Tibial artery (tissue), 4 donors: ENCODE measurements at places on chromosomes 1 and 21.
A peak's percentile ranks its signal among the peaks of the same experiment; 100 is the strongest.

GRCh38 chr1:234842726-234843641 is 233.0 kb upstream of the IRF2BP2 start:
- H3K27ac ChIP-seq, result no peak overlapping the region
- no peaks in the 10 kb centered on the region for H3K4me1 ChIP-seq
- H3K27me3 ChIP-seq, result no peaks in the 10 kb centered on the region
- DNase-seq, result no peak
- H3K4me3 ChIP-seq, result no peak overlapping the region
- no peaks in the 10 kb centered on the region for H3K36me3 ChIP-seq

DNA sequence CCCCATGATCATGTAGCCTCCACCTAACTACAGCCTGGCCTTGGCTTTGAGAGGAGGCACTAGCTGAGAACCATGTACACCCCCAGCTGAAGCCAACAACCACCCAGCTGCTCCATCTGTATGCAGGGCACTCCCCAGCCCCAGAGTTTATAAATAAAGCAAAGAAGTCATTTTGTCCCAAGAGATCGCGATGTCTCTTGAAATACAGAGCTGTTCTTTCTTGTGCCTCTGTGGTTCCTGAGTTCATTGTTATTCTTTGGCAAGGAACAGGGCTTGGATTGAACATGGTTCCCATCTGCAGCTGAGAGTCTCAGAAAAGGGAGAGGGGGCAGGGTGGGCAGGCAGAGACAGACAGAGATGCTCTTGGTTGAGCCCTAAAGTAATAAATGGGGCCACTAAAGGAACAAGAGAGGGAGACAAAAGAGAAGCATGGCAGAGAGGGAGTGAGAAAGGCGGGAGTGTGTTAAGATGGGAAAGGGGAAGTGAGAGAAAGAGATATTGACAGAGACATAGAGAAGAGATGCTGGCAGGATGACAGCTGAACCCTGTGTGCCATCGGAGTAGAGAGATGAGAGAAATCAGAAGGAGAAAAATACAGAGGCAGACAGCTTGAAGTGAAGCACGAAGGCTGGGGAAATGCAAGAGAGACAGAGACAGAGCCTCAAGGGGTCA is 63.3 kb downstream of the TNR start:
- H3K4me3 ChIP-seq, result no peak overlapping the region
- no peaks in the 10 kb centered on the region for H3K4me1 ChIP-seq
- no peaks in the 10 kb centered on the region for H3K36me3 ChIP-seq
- H3K27ac ChIP-seq, result no peak overlapping the region

GRCh38 chr1:152018537-152018936 is 18.3 kb downstream of the S100A11 start:
- H3K36me3 ChIP-seq, result no peaks in the 10 kb centered on the region
- no peak for DNase-seq
- no peak overlapping the region for H3K27ac ChIP-seq
- H3K27me3 ChIP-seq, result no peaks in the 10 kb centered on the region
- no peaks in the 10 kb centered on the region for H3K4me1 ChIP-seq

DNA sequence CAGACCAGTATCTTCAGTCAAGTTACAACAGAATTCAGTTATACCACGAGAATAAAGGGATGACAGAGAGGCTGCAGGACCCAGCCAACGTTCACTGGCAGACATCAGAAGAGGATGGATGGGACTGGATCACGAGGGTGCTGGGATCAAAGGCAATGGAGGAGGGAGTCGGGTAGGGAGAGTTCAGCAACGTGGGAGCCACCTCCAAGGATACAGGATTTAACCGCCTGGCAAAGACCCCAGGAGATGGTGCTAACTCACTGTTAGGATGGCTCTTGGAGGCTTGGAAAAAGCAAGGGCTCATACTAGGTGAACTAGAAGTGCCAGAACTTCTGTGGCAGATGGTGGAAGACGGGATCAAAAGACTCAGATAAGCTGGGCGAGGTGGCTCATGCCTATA is 99.1 kb upstream of the DISP3 start:
- no peaks in the 10 kb centered on the region for H3K4me1 ChIP-seq
- DNase-seq, result no peak

DNA sequence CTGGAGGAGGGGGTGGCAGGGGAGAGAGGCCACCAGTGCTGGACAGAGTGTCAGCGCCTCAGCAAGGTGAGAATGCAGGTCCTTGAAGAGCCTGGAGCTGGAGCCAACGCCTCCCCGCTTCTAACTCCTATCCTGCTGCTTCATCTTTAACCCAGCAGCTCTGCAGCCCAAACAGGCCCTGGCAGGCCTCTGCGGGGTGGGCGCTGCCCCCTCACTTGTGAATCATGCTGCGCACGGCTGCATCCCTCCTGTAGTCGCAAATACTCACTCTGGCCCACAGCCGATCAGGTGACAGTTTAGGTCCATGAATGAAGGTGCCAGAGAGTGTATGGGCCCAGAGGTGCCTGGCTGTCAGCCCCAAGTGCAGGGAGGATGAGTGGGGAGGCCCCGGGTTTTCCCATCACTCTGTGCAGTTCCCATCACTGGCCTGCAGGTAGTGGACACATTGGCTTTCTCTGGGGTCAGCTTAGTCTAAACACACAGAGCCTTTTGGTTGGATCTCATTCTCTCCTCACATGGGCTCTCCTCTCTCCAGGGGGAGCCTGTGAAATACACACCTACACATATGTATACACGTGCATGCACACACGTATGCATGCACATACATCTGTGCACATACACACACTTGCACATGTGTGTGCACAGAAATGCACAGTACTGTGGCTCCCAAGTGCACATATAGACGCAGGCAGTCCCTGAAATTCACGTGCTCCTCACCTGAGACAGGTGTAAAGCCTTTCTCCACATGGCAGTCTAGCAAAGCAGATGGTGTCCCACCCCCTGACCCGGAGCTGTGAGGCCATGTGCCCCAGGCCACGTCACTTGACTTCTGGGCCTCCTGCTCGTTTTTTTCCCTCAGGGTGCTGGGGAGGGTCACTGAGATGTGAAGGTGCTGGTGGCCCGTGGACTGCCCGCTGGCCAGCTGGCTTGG is 52.0 kb downstream of the TRIM11 start:
- no peaks in the 10 kb centered on the region for H3K4me1 ChIP-seq
- no peak for DNase-seq
- H3K27ac ChIP-seq, result no peak overlapping the region
- no peak overlapping the region for H3K4me3 ChIP-seq

- H3K27ac ChIP-seq, result peak overlapping the region; percentile 96
- DNase-seq, result no peak
- H3K36me3 ChIP-seq, result no peaks in the 10 kb centered on the region
- H3K4me1 ChIP-seq, result peaks cover 6% of the 10 kb centered on the region
- H3K4me3 ChIP-seq, result peak overlapping the region; percentile 72
- H3K27me3 ChIP-seq, result peaks cover under 1% of the 10 kb centered on the region
Observed at GRCh38 chr1:154324241-154324640, 1.1 kb upstream of the ATP8B2 start.

DNA sequence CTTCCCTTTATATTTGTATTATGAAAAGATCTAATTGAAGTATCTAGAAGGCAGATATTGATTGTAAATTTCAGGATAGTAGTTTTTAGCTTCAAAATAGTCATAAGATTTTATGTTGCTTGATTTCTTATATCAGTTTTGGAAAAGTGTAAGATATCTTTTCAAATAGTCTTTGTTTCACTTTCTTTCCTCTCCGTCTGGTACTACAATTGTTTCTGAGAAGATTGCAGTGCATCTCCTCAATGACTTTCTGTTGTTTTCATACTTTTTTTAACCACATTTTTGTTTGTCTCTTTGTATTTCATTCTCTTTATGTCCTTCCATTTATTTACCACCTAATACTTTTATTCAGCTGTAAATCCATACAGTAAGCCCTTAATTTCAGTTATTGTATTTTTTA is 964.6 kb upstream of the B3GALT2 start:
- DNase-seq, result no peak
- no peak overlapping the region for H3K4me3 ChIP-seq
- H3K27me3 ChIP-seq, result no peaks in the 10 kb centered on the region
- no peaks in the 10 kb centered on the region for H3K4me1 ChIP-seq
- H3K27ac ChIP-seq, result no peak overlapping the region
- no peaks in the 10 kb centered on the region for H3K36me3 ChIP-seq

- H3K27me3 ChIP-seq, result no peaks in the 10 kb centered on the region
- H3K4me3 ChIP-seq, result no peak overlapping the region
- peaks cover 3% of the 10 kb centered on the region for H3K4me1 ChIP-seq
- H3K36me3 ChIP-seq, result no peaks in the 10 kb centered on the region
- DNase-seq, result no peak
Observed at GRCh38 chr1:205287076-205287475, 34.5 kb downstream of the NUAK2 start.

DNA sequence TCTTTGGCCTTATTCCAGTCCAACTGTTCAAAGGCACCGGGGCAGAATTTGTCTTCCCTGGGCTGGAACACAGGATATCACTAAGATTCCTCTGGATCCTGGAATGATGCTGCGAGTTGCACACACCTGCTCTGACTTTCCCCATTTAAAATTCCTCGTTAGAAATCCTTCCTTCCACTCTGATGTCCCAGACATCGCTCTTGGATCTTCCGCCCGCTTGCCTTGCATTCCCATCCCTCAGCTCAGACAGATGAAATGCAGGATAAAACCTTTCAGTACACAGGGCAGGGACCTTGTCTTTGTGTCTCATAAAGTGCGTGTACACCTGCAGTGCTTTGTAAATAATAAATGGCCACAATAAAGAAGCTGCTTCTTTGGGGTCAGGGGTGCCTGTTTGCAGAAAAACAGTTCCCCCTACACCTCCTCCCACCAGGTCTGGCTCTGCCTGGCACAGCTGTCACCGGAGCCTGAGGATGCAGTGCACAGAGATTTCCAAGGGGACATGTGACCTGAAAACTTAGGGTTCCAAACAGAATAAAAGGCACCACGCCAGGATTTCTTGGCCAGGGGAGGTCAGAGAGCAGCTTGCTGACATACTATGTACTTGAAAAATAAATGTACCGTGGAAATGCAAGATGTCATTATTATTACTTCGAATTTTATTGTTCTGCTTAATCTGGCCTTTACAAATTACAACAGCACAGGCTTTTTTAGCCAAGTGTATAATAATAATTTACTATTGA is 62.9 kb upstream of the SYT6 start:
- H3K36me3 ChIP-seq, result no peaks in the 10 kb centered on the region
- H3K27ac ChIP-seq, result no peak overlapping the region
- H3K4me3 ChIP-seq, result no peak overlapping the region
- no peaks in the 10 kb centered on the region for H3K27me3 ChIP-seq

GRCh38 chr1:206587904-206588303 is 24.4 kb downstream of the EIF2D start:
- H3K36me3 ChIP-seq, result peaks cover 65% of the 10 kb centered on the region
- no peaks in the 10 kb centered on the region for H3K27me3 ChIP-seq
- no peak for DNase-seq
- no peak overlapping the region for H3K27ac ChIP-seq
- no peaks in the 10 kb centered on the region for H3K4me1 ChIP-seq

- no peak overlapping the region for H3K27ac ChIP-seq
- H3K4me3 ChIP-seq, result no peak overlapping the region
- DNase-seq, result no peak
- no peaks in the 10 kb centered on the region for H3K27me3 ChIP-seq
- no peaks in the 10 kb centered on the region for H3K4me1 ChIP-seq
Observed at GRCh38 chr1:62572476-62572875, 24.8 kb upstream of the ANGPTL3 start.

- no peaks in the 10 kb centered on the region for H3K27me3 ChIP-seq
- H3K27ac ChIP-seq, result no peak overlapping the region
- no peaks in the 10 kb centered on the region for H3K4me1 ChIP-seq
- DNase-seq, result no peak
- H3K36me3 ChIP-seq, result no peaks in the 10 kb centered on the region
Observed at GRCh38 chr1:33719771-33720670, 143.9 kb upstream of the HMGB4 start.

DNA sequence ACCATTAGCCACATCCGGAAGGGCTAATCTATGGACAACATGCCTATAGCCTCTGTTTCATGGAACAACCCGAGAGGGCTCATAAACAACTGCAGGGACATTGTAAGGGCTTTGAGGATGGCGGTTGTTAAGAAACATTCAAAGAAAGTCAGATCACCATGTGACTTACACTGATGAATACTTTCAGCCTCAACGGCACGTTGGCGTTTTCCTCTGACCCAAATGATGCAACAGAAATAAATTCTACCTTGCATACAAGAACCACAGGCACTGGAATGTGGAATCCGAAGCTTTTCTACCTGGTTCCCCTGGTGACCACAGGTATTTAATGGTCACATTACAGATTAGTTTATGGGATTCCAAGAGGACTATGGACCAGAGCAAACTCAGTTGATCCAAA is 107.0 kb downstream of the CLIC6 start:
- no peaks in the 10 kb centered on the region for H3K36me3 ChIP-seq
- no peak for DNase-seq
- no peak overlapping the region for H3K27ac ChIP-seq
- H3K4me3 ChIP-seq, result no peak overlapping the region
- no peaks in the 10 kb centered on the region for H3K4me1 ChIP-seq

DNA sequence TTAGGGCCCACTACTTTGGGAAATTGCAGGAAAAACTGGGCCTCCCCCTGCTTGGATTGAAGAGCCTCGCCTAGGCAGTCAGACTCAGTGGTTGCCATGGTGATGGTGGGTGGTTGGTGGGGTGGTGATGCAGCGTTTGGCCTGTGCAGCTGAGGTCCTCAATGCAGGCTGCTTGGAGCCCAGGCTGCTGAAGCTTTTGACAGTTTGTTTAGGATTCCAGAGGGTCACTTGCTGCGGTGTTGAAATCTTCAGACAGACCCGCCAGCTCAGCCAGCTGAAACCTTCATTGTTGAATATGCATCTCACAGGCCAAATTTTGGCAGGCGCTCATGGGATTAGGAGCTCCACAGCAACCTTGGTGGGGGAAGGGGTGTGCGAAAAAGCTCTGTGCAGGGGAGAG is 67.9 kb downstream of the CACNA1E start:
- H3K27me3 ChIP-seq, result no peaks in the 10 kb centered on the region

DNA sequence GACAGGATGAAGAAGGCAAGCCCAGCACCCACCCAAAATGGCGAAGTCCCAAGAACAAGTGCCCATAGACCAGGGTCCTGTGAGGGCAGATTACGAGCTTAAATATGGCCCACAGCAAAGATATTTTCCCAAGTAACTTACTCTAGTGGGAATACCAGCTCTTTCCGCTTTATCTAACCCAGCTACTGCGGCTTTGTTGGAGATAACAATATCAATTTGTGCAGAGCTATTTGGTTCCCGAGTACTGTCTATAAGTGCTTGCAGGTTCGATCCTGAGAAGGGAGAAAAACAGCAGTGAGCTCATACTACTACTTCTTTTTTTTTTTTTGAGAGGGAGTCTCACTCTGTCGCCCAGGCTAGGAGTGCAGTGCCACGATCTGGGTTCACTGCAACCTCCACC is 14.3 kb upstream of the DNAJC28 start:
- H3K36me3 ChIP-seq, result peaks cover 23% of the 10 kb centered on the region
- no peak overlapping the region for H3K27ac ChIP-seq
- H3K4me3 ChIP-seq, result no peak overlapping the region
